ENCODE measurements at places on chromosomes 1 and 21. TPM values are rescaled to one million over a fixed set of nuclear protein-coding genes. Genes with fewer than 3 reads are reported as not detected.

Gene COL6A1
- total RNA-seq, result 13.5 TPM

Gene HSD3B2
- total RNA-seq, result not detected

Gene INSRR
- total RNA-seq, result not detected

Gene SLC45A3
- 53.0 TPM for total RNA-seq

Gene DDR2
- 2.1 TPM for total RNA-seq

Gene ATP1A2
- total RNA-seq, result not detected

Gene AK5
- 13.3 TPM for total RNA-seq

Gene RGSL1
- not detected for total RNA-seq

Gene MRPL39
- 29.1 TPM for total RNA-seq

Gene VSIG8
- not detected for total RNA-seq
